ENCODE measurements at places on chromosomes 12 and 14.
A peak's percentile ranks its signal among the peaks of the same experiment; 100 is the strongest.

GRCh38 chr12:79452906-79453305 lies 237.9 kb downstream of the PAWR start:
- DNase-seq, result no peak

GRCh38 chr14:99515301-99516155 lies 34.3 kb downstream of the CCNK start:
- DNase-seq, result no peak

- DNase-seq, result no peak
These were observed 12.2 kb upstream of the KRT86 start for GRCh38 chr12:52262286-52262685.

DNA sequence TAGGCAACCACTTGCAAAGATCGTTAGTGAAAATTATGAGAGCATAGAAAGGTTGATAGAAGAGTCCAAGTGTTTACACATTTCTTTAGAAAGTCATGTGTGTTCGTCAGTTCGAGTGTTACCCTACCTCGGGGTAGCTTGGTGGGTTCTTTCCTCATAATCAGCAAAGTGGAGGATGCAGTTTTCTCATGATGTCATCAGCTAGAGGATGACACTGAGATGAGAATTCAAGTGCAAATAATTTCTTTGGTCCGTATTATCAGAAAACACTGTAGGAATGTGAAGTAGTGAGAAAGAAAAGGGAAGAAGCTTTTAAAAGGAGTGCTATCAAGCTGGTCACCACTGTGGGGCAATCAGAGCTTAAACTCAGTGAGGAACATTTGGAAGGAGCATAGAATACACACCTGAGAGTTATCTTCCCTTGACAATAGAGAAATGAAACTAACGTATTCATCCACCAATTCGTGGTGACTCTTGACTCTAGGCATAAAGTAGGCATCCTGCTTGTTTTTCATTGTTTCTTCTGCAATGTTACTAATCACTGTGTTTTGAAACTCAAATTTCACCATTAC lies 1340.9 kb upstream of the TMEM132C start:
- peak; percentile 23 for DNase-seq

GRCh38 chr14:55350461-55350860 lies 61.2 kb downstream of the ATG14 start:
- no peak for DNase-seq

DNA sequence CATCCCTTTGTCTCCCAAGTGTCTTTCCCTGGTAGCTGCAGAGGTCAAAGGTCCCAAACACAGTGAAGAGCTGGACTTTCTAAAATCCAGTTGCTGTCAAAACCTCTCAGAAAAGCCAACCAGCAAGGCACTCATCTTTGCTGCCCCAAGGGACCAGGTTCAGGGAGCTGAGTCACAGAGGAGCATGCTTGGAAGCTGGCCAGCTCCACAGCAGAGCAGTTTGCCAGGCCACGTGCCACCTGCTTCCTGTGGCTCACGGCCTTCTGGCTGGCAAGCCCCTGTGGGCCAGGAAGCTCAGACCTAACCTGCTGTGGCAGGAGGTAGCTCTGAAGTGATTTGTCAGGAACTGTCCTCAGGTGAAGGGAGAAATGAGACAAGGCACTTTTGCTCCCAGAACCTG lies 3.6 kb downstream of the ISCU start:
- DNase-seq, result peak; percentile 87

DNA sequence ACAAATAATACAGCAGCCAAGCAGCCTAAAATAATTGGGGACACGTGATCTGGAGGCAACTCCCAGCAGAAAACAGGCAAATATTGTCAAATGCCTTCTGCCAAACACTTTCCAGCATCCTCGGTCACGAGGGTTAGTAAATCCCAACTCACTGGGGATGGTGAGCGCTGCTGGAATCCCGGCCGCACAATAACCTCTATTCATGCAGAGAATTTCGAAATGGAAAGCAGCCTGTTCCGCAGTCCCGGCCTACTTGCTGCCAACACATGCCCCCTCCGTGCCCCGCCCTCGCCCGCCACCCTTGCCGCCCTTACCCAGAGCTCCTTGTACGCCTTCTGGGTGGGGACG lies 62.2 kb downstream of the RFX4 start:
- DNase-seq, result no peak

- no peak for DNase-seq
These were observed 1.9 kb upstream of the GPR33 start for GRCh38 chr14:31489691-31490090.

DNA sequence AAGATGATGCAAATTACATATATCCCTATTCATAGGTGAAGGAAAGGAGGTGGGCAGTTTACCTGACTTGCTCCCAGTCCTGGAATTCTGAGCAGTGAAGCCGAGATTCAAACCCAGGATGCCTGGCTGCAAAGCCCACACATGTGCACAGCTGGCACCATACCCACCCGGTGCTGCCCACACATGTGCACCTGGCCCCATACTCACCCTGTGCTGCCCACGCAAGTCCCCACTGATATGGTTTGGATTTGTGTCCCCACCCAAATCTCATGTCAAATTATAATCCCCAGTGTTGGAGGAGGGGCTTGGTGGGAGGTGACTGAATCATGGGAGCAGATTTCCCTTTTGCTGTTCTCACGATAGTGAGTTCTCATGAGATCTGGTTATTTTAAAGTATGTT lies 179.2 kb upstream of the C14orf180 start:
- DNase-seq, result no peak

DNA sequence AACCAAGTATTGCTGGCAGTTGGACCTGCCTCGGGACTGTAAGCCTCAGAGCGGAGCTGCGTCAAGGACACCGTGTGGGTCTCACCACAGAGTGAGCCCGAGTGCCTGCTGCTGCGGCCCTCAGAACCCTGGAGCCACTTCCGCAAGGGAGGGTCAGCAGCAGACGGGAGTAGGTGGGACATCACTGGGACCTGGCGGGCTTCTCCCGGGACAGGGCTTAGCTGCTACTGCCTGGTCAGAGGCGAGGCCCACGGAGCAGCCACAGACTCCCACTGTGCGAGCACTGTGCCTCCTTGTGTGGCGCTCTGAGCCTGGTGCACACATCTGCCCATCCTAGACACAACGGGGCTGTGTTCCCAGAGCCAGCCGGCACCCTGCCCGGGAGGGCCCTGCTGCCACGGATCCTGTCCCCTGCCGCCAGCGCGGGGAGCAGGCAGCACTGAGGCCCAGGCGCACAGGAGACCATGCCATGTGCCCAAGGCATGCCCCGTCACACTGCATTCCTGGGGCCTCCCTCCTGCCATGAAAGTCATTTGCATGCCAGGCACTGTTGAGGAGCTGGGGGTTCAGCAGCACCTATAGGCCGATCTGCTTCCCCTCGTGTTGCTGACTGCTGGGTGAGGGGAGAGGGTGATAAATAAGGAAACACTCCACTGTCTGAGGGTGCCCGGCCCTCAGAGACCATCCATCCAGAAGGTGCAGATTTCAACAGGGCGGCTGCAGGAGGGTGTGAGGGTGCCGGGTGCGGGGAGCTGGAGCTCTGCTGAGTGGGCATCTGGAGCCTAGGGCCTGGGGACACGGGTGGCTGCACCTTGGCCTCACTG lies 10.0 kb downstream of the HIP1R start:
- DNase-seq, result no peak

- DNase-seq, result no peak
These were observed 1154.6 kb downstream of the GALC start for GRCh38 chr14:86838363-86838762.

DNA sequence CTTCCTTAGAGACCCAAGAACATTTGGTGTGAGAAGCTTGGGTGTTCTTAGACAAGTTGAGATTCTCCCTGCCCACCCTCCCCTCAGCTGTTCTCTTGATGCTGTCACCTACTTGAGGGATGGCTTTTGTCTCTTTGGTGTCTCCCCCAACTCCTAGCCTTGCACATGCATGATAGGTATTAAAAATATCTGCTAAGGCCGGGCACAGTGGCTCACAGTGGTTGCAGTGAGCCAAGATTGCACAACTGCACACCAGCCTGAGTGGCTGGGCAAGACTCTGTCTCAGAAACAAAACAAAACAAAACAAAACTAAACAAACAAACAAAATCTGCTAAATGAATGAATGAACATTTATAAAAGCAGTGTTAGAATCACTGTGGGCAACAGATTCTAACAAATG lies 261.1 kb downstream of the AKAP6 start:
- no peak for DNase-seq

DNA sequence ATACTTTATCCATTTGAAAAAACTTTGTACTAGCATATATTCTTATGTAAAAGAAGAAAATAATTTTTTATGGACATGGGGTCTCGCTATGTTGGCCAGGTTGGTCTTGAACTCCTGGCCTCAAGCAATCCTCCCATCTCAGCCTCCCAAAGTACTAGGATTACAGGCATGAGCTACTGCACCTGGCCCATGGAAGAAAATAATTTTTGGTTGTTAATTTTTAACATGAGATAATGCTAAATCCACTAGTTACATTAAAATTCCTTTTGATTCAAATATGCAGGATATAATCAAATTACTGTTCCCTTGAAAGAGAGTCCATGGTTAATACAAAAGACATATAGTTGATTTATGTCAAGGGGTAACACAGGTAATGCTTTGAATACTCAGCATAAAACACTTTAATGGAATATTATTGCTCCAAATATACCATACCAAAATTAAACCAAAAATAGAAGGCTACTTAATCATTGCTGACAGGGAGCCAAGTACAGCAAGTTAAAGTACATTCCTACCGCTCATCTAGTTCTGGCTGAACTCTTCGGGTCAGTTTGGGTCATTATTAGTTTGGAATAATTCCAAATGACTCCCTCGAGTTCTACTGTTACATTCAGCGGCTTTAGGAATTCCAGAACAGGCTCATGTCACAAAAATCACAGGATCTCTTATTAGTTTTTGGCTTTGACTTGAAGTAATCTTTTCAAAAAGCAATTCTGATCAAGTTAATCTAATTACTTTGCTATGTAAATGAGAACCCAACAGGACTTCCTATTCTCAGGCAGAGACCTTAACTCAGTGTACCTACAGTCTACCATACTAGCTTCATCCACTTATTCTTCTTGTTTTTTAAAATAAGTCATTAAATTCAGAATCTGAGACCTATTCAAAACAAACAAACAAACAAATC lies 6.1 kb downstream of the SOS2 start:
- DNase-seq, result no peak

DNA sequence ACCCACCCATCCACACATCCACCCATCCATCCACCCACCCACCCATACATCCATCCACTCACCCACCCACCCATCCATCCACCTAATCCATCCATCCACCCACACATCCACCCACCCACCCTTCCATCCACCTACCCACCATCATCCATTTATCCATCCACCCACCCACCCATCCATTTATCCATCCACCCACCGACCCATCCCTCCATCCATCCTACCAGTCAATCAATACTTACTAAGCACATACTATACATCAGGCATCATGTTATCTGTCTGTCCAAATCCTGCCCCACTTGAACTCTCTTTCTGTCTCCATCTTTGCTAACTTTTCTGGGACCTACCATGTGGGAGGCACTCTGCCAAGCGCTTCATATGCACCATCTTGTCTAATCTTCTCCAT lies 15.4 kb downstream of the GALNT9 start:
- no peak for DNase-seq

- no peak for DNase-seq
These were observed 28.3 kb downstream of the VSX2 start for GRCh38 chr14:74267588-74267987.

DNA sequence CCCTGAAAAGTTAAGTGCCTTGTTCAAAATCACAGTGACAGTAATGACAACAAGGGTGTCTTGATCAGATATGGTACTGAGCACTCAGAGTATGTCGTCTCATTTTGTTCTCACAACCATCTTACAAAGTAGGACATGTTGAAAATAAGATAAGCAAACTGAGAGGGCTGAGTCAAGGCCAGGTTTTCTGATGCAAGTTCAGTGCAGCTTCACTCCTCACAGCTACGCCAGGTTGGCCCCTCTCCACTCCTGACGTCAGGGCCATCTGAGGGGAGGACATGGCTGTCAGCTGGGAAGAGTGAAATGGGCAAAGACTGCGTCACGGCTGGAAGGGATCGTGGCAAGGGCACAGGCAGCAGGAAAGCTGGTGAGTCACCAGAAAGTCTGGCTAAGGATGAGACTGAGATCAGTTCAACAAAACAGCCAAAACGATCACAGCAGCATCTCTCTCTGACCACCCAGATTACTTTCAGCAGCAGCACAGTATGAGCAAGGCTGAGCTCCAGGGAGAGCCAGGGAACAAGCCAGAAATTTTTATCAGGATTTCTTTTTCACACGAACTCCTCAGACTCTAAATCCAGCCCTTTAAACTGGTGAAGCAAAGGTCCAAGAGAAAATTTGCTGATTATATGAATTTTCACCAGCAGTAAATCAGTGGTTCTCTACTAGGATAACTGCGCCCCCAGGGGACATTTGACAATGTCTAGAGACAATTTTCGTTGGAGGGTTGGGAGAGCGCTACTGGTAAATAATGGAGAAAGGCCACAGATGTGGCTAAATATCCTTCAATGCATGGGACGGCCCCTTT lies 297.9 kb upstream of the AMIGO2 start:
- no peak for DNase-seq

- no peak for DNase-seq
These were observed 1640.0 kb upstream of the SEL1L start for GRCh38 chr14:83173687-83174086.

- no peak for DNase-seq
These were observed 2.4 kb downstream of the CLEC12B start for GRCh38 chr12:10012630-10013330.

DNA sequence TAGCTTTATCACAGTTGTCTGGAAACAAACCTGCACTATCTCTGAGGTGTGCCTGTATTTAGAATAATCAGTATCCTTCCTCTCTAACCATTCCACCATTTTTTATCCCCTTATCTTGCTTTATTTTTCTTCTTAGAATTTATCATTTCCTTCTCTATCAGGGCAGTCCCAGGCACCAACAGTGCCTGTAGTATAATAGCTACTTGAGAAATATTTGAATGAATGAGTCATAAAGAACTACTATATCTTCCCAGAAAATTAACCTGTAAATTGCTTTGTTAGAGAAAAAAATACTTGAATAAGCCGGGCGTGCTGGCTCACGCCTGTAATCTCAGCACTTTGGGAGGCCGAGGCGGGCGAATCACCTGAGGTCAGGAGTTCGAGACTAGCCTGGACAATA lies 21.2 kb upstream of the FOXJ2 start:
- no peak for DNase-seq

GRCh38 chr14:22122829-22123560 lies 449.4 kb upstream of the OR4E1 start:
- no peak for DNase-seq

DNA sequence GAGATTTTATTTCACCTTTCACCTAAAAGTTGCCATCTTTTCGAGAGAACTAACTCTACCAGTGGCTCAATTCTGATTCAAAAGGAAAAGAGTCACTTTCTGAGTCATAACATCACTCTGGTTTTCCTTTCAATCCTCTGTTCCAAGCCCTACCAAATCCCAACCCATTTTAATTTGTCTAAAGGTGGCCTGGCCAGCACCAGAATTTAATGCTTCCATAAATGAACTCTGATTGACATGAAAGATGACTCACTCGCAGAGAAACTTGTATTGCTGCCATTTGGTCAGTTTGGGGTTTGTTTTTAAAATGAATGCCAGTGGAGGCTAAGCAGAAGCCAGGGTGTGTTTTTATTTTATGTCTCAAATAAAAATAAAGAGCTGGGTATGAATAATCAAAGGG lies 117.4 kb upstream of the SOX5 start:
- DNase-seq, result no peak

Data from NCI-H1417 (cell line).